ENCODE measurements at places on chromosomes 12 and 14. TPM values are rescaled to one million over a fixed set of nuclear protein-coding genes. Genes with fewer than 3 reads are reported as not detected.

GRCh38 chr12:54384591-54385041 lies at the start of gene ZNF385A:
Gene ZNF385A (minus strand): TSS chr12:54384733. CDS start chr12:54384514, 219 bp downstream.
- DNase-seq: no peak

DNA sequence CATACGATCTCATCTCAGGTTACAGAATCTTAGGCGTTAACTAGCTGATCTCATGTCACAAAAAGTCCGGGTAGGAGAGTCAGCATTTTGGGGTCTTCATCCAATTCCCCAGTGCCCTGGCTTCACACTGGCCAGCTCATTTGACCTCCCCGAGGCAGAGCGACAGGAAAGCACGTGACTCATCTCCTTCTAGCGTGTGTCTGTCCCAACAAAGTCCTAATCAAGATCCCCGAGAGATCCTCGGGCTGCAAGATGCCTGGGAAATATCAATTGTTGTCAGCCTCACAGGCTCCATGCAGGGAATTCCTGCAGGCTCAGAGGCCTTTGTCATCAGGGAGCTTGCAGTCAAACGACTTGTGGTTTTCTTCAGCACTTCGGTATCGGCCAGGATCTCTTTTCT lies 57.5 kb downstream of the ZNF664 start:
- DNase-seq: no peak

ADSS1 gene
- total RNA-seq: 8.2 TPM

ENDOU gene
- total RNA-seq: 0.38 TPM

- DNase-seq: no peak
Observed at GRCh38 chr14:86892152-86892956, 1100.6 kb downstream of the GALC start.

SCN8A gene
- 0.81 TPM for total RNA-seq

KRT72 gene
- not detected for total RNA-seq

- no peak for DNase-seq
Observed at GRCh38 chr14:41609704-41610183, 3.1 kb downstream of the LRFN5 start.

DNA sequence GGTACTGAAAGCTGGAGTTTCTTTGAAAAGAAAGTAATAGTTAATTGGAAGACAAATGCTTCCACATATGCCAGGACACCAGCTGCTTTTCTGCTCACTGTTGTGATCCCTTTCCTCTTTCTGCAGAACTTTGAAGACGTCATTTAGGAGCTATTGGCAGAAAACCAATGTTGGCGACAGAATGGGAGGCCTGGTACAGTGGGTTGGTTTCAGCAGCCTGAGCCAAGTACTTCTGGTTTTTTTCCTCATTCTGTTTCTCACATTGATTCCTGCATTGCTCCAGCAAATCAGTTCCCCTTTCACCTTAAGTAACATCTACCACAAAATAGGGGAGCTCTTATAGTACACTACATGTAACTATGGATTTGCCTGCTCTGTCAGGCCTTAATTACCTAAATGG lies 96.9 kb downstream of the FIGNL2 start:
- DNase-seq: no peak

DNA sequence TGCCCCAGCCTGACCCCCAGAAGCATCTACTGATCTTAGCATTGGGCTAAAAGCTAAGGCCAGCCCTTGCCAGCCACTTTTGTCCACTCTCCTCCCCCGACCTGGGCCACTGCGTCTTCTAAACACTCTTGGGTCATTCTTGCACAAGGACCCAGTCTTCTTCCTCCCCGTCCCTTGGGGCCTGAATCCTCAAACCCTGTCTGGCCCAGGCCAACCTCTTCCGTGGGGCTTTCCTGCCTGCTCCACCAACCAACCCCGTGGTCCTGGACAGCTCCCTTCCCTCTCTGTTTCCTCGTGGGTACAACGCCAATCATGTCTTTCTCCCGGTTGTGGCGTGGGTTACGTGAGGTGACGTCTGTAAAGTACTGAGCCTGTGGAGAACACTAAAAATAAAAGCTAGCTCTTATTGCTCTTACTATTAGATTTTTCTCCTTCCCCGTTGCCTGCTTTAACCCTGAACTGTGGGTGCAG lies 21.5 kb downstream of the FAM222A start:
- peak; percentile 48 for DNase-seq

GRCh38 chr12:26047401-26048226 lies 77.2 kb downstream of the BHLHE41 start:
- DNase-seq: no peak

BDKRB1 gene
- 0.24 TPM for total RNA-seq

GRCh38 chr14:86604561-86604960 lies 1074.6 kb downstream of the FLRT2 start:
- DNase-seq: no peak

GRCh38 chr12:99387661-99388060 lies 259.9 kb upstream of the GARIN6 start:
- DNase-seq: no peak
